ENCODE measurements at places on chromosomes 2 and 18.

GRCh38 chr2:121860033-121860757 lies 104.7 kb downstream of the TSN start:
- DNase-seq, result peak; percentile 91

DNA sequence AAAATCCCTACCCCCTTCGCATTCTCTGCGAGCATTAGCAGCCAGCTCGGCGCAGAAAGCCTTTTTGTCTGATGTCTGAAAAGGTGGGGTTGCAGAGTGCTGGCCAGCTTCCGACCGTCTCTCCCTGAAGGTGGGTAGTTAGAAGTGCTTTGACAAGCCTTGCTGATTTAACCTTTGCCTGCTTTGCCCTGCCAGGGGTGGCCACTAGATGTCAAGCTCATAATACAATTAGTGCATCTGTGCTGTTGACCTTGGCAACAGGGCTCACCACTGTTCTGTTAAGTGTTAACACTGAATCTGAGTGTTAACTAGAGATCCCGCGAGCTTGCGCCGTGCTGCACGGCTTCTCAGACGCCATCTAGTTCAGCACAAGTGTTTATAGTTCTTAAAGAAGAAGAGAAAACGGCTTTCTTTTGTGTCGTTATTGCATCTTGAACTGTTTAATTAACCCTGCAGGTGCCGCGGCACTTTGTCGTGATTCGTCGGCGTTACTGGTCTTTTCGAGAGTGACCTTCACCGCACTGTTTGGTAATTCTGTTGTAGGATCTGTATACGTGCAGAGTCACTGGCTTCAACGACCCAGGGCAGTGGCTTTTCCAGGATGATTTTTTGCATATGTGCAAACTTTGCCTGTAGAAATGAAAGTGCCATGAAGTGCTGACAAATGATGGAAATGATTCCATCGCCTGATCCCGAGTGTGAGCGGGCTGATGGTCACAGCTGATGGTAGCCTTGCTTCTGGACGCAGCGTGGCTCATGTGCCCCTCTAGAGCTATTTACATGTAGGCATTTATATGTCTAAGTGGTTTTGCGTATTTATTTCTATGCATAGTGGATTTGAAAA lies 5.5 kb downstream of the SALL3 start:
- no peak for DNase-seq

GRCh38 chr2:210964141-210964764 lies 407.9 kb downstream of the CPS1 start:
- no peak for DNase-seq

- DNase-seq, result no peak
Observed at GRCh38 chr2:123769001-123769400, 256.1 kb upstream of the CNTNAP5 start.

DNA sequence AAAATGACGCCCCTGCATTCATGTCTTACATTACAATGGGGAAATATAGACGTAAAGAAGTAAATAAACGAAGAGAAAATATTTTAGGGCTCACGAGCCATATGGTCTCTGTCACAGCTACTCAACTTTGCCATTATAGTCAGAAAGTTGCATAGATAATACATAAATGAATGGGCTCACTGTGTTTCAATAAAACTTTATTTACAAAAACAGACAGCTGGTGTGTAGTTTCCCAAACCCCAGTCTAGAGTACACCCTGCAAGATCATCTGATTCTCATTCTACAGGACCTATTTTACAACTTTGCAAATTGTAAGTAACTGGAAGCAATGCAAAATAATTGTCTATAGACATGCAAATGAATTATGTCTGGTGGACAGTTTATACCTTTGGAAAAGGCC lies 57.5 kb downstream of the NOL10 start:
- DNase-seq, result no peak

- no peak for DNase-seq
Observed at GRCh38 chr2:95012881-95013550, 12.5 kb upstream of the MAL start.

- DNase-seq, result peak; percentile 52
Observed at GRCh38 chr18:45197526-45197970, 417.7 kb upstream of the SLC14A2 start.

DNA sequence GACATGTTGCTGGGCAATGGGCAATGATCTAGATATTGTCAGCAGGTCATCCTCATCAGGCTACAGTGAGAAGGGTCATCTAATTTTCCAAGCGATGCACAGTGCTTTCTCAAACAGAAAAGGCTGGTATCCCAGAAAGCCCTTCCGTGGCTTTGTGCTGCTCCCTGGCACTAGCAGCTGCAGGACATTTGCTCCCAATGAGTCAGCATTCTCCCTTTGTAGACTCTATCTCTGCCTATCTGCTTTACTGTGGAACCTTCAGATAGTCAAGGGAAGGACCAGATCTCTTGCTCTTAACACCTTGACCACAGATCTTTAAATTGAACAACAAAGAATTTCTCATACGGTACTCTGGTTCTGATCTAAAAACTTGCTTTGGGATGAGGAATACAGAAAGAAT lies 101.4 kb downstream of the CDH2 start:
- DNase-seq, result no peak

- DNase-seq, result peak; percentile 30
Observed at GRCh38 chr18:55047546-55047945, 88.3 kb upstream of the CCDC68 start.

GRCh38 chr2:219368690-219369191 lies 19.0 kb downstream of the DNPEP start:
- DNase-seq, result peak; percentile 69

DNA sequence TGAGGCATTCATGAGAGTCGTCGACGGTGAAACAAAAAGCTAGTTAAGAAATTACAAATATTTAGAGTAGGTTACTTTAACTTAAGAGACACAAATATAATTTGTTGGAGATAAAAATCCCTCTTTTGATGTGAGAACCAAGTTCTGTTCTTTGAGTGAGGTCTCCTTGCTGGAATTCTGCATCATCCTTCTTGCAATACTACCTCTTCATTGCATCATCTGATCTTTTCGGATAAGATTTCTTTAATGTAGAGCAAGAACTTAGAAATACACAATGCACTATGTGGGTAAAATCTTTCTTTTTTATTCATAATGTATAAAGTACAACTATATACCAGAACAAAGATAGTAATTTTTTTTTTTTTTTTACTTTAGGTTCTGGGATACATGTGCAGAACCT lies 118.4 kb downstream of the ARL4C start:
- DNase-seq, result peak; percentile 83
